NCI-H526 (cell line): ENCODE measurements at places on chromosomes 1 and 21.

DNA sequence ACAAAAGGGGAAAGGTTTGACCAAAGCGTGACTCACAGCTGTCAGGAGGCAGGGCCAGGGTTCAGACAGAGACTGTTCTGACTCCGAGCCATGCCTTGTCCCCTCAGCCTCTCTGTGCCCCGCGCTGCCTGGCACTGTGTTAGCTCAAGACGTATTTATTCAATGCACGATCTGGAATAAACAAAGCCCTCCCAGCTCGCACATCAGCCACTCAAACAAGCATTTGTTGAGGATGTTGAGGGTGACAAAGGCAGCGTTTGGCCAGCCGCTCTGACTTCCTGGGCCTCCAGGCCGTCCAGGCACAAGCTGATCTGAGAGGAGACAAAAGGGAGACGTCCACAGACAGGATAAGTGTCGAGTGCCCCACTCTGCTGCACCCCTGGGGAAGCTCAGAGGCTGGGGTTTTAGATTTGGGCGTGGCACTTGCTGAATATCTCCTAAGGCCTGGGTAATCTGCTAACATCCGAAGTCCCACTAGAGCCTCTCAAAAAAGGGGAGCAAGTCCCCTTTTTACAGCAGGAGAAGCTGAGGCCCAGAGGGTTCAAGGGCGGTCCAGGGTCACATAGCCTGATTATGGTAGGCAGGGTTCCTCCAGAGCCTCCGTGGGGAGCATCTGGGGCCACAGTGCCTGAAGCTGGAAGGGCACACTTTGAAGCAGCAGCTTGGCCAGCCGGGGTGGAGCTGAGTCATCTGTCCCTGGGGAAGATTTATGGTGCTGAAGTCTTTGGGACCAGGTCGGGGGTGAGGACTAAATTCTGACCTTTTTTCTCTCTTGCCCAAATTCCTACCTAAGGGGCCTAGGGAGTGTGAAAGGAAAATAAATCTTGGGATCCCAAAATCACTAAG, 95.9 kb downstream of the SPSB1 start:
- DNase-seq = no peak

DNA sequence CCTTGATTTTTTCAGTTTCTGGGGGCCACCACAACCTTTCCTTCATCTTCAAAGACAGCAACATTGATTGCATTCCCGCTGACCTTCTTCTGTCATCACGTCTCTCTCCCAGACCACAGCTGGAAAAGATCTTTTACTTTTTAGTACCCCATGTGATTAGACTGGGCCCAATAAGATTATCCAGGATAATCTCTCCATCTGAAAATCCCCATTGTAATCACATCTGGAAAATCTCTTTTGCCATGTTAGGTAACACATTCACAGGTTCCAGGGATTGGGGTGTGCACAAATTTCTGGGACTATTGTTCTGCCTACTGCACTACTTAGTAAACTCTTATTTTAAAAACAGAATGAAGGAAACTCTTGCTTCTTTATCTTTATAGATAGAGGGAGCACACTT, 47.1 kb upstream of the INSL5 start:
- no peak for DNase-seq

DNA sequence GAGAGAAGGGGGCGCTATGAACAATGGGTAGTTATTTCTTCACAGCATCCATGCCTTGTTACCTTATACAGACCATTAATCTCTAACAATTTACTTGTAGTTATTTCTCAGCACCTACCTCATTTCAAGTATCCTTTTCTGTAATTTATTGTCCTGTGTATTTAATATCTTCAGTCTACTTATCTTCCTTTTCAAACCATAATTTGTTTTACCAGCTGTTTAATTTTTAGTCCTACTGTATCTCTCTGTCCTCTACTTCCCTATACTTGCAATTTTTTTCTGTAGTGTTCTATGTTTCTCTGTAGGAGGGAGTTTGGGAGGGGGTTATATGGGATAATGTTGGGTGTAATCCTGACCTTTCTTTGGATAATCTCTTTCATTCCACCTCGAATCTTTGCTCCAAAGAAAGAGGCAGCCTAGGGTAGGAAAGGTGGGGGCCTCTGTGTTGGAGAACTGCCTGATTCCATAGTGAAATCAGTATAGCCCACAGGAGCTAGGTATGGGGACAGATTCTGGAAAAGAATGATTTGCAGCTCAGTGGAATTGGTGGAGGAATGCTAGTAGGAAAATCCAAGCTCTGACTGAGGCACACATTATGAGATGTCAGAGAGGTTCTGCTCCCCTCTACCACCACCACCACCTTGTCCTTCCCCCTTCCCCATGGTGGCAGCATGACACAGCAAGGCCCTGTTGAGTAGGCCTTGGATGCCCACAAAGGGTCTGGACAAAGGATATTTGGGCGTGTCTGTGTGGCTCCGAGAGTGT, 642 bp downstream of the MLLT11 start:
- DNase-seq = peak; percentile 77

DNA sequence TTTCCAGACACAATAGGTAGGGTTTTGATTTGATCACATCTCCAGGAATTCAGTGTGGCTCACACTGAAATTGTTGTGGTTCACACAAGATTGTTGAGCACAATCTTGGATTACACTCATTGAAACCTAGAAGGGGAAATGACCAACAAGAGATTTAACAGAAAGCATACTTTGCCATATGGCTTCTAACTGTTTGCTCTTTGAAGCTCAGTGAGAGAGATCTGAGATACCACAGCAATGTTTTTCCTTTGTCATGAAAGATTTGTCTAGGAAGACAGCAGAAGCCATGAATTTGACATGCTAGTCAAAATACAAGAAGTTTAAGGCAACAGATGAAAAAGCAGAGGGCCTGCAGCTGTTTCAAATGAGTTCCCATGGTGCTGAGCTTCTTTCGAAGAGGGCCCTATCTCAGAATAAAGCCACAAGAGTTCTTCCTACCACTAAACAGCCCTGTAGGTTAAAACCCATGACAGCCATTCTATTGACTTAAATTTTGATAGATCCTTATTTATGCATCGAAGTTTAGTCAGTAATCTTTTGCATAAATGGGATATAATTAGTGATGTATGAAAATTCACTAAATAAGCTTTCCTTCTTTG, 650.4 kb downstream of the LTN1 start:
- no peak for DNase-seq

DNA sequence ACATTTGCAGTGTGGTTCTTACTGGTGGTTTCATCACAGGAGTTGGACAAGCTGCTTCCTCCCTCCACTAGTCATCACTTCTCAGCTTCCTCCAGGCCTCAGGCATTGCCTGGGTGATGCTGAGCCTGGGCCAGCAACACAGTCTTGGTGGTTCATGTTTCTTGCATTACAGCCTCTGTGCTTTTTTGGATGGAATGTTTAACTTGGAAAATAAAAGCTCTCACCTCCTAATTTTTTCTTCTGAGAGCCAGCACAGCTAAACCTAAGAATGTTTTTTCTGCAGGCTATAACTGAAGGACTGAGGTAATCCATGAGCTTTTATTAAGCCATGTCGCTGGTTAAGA, 66.1 kb upstream of the RHOU start:
- DNase-seq = no peak

GRCh38 chr21:35527358-35527757, 478.3 kb upstream of the RUNX1 start:
- DNase-seq = no peak

GRCh38 chr1:118123116-118123839, 61.8 kb downstream of the SPAG17 start:
- DNase-seq = no peak

DNA sequence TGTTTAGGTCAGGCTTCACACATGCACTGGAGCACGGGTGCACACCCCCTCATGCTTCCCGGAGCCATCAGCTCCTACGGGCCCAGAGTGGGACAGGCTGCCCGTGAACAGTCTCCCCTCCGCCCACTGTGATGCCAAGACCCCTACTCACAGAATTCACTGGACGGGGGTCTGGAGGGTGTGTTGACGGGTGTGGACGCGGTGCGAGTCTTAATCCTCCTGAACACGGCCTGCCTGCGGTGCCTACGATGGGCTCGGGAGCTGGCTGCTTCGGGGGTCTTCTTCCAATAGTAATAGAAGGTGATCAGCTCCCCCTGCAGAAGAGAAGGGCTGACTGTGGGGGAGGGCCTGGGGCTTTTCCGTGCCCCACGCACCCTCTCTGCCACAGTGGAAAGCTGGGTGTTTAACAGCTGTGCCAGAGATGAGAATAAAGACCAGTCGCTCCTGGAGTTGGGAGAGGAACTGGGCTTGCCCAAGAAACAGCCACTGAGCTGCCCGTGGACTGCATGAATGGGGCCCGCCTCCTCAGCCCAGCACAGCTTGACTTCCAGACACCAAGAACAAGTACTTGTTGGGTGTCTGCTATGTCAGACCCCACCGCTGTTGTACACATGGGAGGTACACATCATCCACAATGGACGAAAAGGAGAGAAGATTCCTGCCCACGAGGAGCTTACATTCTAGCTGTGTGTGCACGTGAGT, 47.9 kb downstream of the SLC45A1 start:
- DNase-seq = no peak

DNA sequence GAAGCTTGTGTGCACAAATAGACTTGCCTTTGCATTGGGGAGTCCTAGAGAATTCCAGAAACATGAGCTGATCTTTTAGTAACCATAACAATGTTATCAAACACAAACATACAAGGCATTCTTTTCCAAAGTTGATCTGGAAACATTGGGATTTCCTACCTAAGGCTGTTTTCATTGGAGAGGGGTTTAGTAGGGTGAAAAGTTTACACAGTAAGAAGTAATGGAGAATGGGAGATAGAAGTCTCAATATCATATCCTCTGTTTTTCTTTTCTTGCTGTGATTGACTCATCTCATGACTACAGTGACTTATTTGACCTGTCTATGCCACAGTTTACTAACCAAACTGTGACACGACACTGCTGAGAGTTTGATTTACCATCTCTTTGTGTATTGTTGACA, 65.6 kb upstream of the PLA2G4A start:
- no peak for DNase-seq

- DNase-seq = no peak
Observed at GRCh38 chr1:170460414-170461155, 71.4 kb upstream of the GORAB start.

GRCh38 chr1:208111646-208112190, 132.5 kb downstream of the PLXNA2 start:
- DNase-seq = no peak

DNA sequence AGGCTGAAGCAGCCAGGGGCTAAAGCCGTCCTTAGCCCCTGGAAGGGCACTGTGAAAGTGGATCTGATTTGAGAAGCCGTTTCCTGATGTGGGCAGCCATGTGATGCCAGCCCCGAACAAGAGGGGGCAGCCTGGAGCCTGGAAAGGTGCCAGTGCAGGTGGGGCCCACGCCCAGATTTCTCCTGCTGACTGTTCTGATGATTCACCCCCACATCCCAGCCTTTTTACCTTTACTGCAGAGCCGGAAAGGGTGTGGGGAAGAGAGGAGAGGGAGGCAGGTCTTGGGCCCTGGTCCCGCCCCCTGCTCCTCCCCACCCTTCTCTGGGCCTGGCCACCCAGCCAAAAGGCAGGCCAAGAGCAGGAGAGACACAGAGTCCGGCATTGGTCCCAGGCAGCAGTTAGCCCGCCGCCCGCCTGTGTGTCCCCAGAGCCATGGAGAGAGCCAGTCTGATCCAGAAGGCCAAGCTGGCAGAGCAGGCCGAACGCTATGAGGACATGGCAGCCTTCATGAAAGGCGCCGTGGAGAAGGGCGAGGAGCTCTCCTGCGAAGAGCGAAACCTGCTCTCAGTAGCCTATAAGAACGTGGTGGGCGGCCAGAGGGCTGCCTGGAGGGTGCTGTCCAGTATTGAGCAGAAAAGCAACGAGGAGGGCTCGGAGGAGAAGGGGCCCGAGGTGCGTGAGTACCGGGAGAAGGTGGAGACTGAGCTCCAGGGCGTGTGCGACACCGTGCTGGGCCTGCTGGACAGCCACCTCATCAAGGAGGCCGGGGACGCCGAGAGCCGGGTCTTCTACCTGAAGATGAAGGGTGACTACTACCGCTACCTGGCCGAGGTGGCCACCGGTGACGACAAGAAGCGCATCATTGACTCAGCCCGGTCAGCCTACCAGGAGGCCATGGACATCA, at the start of gene SFN:
Gene SFN, plus strand, starts transcription at position 369 of the 904 bp plus-strand sequence. Its CDS starts 64 bp downstream, at position 433.
- DNase-seq = peak; percentile 11

GRCh38 chr1:182889997-182890396, 50.9 kb downstream of the DHX9 start:
- DNase-seq = no peak

GRCh38 chr1:77697441-77697840, 15.0 kb upstream of the ZZZ3 start:
- DNase-seq = no peak

- no peak for DNase-seq
Observed at GRCh38 chr1:66332548-66332901, 201.4 kb upstream of the SGIP1 start.

DNA sequence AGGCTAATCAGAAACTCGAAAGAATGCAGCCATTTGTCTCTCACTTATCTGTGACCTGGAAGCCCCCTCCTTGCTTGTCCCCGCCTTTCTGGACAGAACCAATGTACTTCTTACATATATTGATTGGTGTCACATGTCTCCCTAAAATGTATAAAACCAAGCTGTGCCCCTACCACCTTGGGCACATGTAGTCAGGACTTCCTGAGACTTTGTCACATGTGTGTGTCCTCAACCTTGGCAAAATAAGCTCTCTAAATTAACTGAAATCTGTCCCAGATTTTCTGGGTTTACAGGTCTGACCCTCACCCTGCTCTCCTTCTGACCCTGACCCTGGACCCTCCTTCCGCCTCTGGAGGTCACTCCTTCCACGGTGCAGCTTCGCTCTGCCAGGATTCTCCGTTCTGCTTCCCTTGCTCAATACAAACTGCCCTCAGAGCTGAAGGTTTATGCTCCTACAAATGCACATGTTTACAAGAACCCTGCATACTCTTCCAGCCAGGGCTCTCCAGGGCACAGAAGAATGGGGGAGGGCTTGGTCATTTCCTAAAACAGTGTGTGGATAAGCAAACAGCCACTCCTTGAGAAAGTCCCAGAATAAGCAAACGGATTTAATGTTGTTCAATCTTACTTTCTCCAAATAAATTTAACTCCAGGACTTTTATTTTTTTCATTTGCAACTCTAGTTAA, 160.5 kb downstream of the ACTL8 start:
- DNase-seq = no peak

DNA sequence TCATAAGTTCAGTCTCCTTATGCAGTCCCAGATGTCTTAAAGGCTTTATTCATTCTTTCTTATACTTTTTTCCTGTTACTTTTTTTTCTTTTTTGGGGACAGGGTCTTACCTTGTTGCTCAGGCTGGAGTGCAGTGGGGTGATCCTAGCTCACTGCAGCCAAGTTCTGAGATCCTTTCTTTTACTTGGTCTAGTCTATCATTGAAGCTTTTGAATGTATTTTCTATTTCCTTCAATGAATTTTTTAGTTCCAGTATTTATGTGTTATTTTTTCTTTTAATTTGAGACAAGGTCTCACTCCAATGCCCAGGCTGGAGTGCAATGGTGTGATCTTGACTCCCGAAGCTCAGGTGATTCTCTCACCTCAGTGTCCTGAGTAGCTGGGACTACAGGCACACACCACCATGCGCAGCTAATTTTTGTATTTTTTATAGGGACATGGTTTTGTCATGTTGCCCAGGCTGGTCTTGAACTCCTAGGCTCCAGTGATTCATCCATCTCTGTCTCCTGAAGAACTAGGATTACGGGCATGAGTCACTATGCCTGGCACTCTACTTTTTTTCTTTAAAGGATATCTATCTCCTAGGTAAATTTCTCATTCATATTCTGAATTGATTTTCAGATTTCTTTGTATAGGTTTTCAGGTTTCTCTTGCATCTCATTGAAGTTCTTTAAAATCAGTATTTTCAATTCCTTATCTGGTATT, 26.1 kb upstream of the GTF2B start:
- DNase-seq = no peak
